ENCODE measurements at places on chromosomes 3 and 15. TPM values are rescaled to one million over a fixed set of nuclear protein-coding genes. Genes with fewer than 3 reads are reported as not detected.

GRCh38 chr3:107142171-107142570, 235.1 kb upstream of the CCDC54 start:
- H3K27ac ChIP-seq: no peak overlapping the region
- H3K36me3 ChIP-seq: peaks cover 15% of the 10 kb centered on the region
- no peak overlapping the region for H3K4me3 ChIP-seq

DNA sequence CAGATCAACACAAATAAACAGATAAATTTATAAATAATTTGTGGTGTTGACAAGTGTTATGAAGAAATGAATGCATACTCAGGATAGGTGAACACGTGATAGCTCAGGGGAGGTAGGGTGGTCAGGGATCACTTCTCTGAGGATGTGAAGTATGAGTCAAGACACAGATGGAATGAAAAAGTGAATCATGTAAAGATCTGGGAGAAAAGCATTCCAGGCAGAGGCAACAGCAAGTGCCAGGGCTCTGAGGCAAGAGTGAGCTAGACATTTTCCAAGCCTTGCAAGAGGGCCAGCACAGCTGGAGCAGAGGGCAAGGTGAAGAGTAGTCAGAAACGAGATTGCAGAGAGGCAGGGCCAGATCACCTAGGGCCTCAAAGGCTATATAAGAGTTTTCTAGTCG, 177.8 kb downstream of the WNT5A start:
- no peaks in the 10 kb centered on the region for H3K27me3 ChIP-seq
- no peak overlapping the region for H3K27ac ChIP-seq
- H3K36me3 ChIP-seq: no peaks in the 10 kb centered on the region
- DNase-seq: no peak
- no peaks in the 10 kb centered on the region for H3K4me1 ChIP-seq
- H3K4me3 ChIP-seq: no peak overlapping the region

- H3K4me1 ChIP-seq: peaks cover 19% of the 10 kb centered on the region
- H3K27ac ChIP-seq: no peak overlapping the region
- H3K36me3 ChIP-seq: no peaks in the 10 kb centered on the region
Measured at GRCh38 chr3:118544458-118544857, 490.2 kb downstream of the IGSF11 start.

DNA sequence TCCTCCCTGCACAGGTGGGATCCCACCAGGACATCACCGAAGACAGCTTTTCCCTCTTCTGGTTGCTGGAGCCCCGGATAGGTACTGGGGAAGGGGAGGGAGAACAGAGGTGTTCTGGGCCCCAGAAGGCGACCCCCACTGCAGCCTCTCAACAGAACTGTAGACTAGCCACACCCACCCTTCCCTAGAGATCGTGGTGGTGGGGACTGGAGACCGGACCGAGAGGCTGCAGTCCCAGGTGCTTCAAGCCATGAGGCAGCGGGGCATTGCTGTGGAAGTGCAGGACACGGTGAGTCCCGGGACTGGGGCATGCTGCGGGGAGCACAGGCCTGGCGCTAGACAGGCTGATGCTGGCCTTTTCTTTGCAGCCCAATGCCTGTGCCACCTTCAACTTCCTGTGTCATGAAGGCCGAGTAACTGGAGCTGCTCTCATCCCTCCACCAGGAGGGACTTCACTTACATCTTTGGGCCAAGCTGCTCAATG, 809 bp downstream of the NDUFAF3 start:
- peak overlapping the region; percentile 92 for H3K4me3 ChIP-seq
- H3K27me3 ChIP-seq: no peaks in the 10 kb centered on the region
- peaks cover 52% of the 10 kb centered on the region for H3K36me3 ChIP-seq
- H3K4me1 ChIP-seq: peaks cover 30% of the 10 kb centered on the region
- DNase-seq: no peak
- peak overlapping the region; percentile 86 for H3K27ac ChIP-seq

DNA sequence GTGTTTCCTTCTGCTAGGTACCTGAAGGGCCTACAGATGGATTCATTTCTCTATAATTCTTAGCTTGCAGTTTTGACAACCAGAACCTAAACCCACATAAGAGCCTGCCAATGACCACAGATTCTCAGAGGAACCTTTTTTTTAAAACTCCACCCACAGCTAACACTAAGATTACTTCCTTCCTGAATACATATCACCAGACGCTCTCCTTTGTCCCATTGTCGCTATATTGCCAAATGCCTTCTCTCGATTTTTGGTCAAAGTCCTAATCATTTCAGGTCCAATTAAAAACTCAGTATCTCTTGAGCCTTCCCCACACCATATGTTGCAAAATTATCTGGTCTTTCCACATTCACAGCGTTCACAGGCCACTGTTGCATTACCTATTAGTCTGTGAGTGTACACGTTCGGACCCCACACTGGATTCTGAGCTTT, 12.4 kb downstream of the ZNF710 start:
- peaks cover 19% of the 10 kb centered on the region for H3K36me3 ChIP-seq
- H3K4me1 ChIP-seq: peaks cover 17% of the 10 kb centered on the region
- no peak for DNase-seq
- no peak overlapping the region for H3K27ac ChIP-seq

GRCh38 chr3:159236321-159236720, 434.5 kb downstream of the MFSD1 start:
- H3K4me3 ChIP-seq: no peak overlapping the region
- DNase-seq: no peak
- no peaks in the 10 kb centered on the region for H3K27me3 ChIP-seq
- no peaks in the 10 kb centered on the region for H3K36me3 ChIP-seq
- no peak overlapping the region for H3K27ac ChIP-seq

- no peak overlapping the region for H3K27ac ChIP-seq
- no peak for DNase-seq
- no peaks in the 10 kb centered on the region for H3K4me1 ChIP-seq
- peaks cover 10% of the 10 kb centered on the region for H3K36me3 ChIP-seq
- H3K4me3 ChIP-seq: no peak overlapping the region
- no peaks in the 10 kb centered on the region for H3K27me3 ChIP-seq
Measured at GRCh38 chr3:122167630-122168029, 15.8 kb upstream of the CASR start.

DNA sequence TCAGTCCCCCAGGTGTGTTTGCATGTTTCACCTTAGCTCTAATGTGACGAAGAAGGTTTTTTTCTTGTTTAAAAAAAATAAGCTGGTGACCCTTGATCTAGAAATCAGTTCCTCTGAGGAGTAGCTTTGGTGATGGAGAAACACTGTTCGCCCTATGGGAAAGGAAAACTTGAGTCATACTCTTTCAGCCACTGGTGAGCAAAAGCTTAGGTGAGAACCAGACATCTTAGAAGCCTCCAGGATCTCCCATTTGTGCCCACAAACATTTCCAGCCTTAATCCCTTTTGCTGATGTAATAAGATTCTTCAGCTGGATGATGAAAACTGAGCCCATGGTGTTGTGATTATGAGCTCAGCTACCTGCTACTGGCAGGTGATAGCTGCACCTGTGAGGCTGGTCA, 37.8 kb downstream of the SLC27A2 start:
- no peaks in the 10 kb centered on the region for H3K4me1 ChIP-seq
- H3K27ac ChIP-seq: no peak overlapping the region
- H3K4me3 ChIP-seq: no peak overlapping the region

- H3K4me3 ChIP-seq: no peak overlapping the region
- H3K27ac ChIP-seq: no peak overlapping the region
- H3K27me3 ChIP-seq: no peaks in the 10 kb centered on the region
- peaks cover 32% of the 10 kb centered on the region for H3K36me3 ChIP-seq
- H3K4me1 ChIP-seq: peaks cover 45% of the 10 kb centered on the region
Measured at GRCh38 chr3:183981990-183982644, 35.6 kb downstream of the ABCC5 start.

GRCh38 chr3:49841126-49841696, 15.2 kb downstream of the TRAIP start:
- no peaks in the 10 kb centered on the region for H3K27me3 ChIP-seq
- H3K27ac ChIP-seq: peak overlapping the region; percentile 8
- peak; percentile 66 for DNase-seq
- peaks cover 46% of the 10 kb centered on the region for H3K36me3 ChIP-seq

GRCh38 chr3:163939926-163940325, 1138.4 kb downstream of the SI start:
- no peaks in the 10 kb centered on the region for H3K27me3 ChIP-seq
- no peak overlapping the region for H3K4me3 ChIP-seq
- H3K4me1 ChIP-seq: peaks cover 6% of the 10 kb centered on the region
- peak; percentile 18 for DNase-seq
- H3K27ac ChIP-seq: peak overlapping the region; percentile 34

DNA sequence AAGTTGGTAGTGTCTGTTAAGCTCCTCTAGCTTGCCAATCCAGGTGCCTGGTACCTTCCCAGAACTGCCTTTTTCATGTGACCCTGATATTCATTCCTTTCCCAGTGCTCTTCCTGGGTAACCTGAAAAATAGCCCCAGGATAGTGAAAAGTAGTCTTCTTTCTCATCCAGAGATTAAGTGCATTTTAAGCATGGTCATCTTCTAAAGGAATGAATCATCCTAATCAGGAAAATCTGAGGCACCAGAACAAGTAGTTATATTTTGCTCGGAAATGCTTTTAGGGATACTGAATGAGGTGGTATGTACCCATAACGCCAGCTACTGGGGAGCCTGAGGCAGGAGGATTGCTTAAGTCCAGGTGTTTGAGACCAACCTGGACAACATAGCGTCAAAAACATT, 23.1 kb upstream of the PDCD6IP start:
- H3K27me3 ChIP-seq: no peaks in the 10 kb centered on the region
- no peak overlapping the region for H3K27ac ChIP-seq
- no peak for DNase-seq
- no peak overlapping the region for H3K4me3 ChIP-seq

DNA sequence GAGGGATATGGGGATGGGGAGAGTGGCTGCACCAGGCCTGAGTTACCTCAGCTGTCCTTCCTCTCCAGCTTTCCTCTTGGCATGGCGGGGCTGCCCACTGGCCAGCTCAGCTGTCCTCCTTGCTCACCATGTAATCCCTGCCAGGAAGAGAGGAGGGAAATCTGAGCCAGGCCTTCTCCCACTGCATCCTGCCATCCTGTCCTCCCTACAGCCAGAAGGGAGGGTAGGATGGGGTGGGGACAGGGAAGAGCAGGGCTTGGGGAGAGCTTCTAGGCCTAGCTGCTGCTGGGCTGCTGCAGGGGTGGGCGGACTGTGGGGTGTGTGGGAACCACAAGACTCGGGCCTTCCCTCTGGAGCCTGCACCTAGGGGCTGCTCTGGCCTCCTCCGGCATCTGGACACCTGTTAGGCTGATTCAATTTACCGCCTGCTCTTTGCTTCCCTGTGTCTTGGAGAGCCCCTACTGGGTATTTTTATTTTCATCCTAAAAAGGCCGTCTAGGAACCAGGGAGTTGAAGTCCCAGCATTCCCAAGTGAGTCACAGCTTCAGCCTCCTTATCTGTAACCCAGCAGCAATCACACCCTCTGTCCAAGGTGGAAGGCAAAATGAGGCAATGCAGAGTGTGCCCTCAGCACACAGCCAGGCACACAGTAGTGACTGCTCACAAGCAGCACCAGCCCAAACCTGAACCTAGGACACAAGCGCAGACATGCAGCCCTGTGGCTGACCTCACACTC, 13.1 kb upstream of the KY start:
- H3K4me1 ChIP-seq: peaks cover 10% of the 10 kb centered on the region
- no peaks in the 10 kb centered on the region for H3K36me3 ChIP-seq
- H3K27me3 ChIP-seq: peaks cover 3% of the 10 kb centered on the region
- no peak overlapping the region for H3K27ac ChIP-seq

The ARHGEF26 gene
- 12.8 TPM for total RNA-seq

The COLQ gene
- 2.2 TPM for total RNA-seq

The NEO1 gene
- 37.1 TPM for total RNA-seq

The CACNA1D gene
- total RNA-seq: 3.6 TPM
